Keratinocyte (primary cell): ENCODE measurements at places on chromosomes 4 and X. TPM values are rescaled to one million over a fixed set of nuclear protein-coding genes. Genes with fewer than 3 reads are reported as not detected.

ARHGAP4 gene
- 0.35 to 0.66 TPM (median 0.55 TPM) in 3 replicates for polyA plus RNA-seq

ANK2 gene
- 0.06 to 0.44 TPM (median 0.22 TPM) in 3 replicates for polyA plus RNA-seq

CXorf49 gene
- not detected in 3 replicates for polyA plus RNA-seq

CYTL1 gene
- 0.17 to 0.54 TPM (median 0.30 TPM) in 3 replicates for polyA plus RNA-seq

GAGE12E gene
- polyA plus RNA-seq = not detected in 3 replicates

XAGE1B gene
- not detected in 3 replicates for polyA plus RNA-seq

FAM9C gene
- polyA plus RNA-seq = not detected in 3 replicates

FRAS1 gene
- polyA plus RNA-seq = 3.4 to 4.1 TPM (median 3.5 TPM) in 3 replicates

RNF212 gene
- 0.16 to 0.28 TPM (median 0.24 TPM) in 3 replicates for polyA plus RNA-seq

DNA sequence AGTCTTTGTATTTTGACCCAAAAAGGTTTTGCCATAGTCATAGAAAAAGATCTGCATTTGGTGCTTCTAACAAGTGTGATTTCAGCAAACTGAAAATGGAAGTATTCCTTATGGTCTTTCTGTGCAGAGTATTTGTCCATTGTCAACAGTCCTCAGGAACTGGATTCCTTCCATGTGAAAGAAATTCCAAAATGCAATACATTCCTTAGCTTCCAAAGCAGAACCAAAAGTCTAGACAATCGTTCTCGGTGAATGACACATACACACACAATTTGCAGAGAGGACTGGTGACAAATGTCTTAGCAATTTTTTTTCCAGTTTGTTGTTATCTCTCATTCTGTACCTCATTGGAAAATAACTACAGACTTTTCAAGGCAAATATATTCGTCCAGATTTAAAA lies 562.2 kb upstream of the SLIT2 start:
- DNase-seq = no peak

DNA sequence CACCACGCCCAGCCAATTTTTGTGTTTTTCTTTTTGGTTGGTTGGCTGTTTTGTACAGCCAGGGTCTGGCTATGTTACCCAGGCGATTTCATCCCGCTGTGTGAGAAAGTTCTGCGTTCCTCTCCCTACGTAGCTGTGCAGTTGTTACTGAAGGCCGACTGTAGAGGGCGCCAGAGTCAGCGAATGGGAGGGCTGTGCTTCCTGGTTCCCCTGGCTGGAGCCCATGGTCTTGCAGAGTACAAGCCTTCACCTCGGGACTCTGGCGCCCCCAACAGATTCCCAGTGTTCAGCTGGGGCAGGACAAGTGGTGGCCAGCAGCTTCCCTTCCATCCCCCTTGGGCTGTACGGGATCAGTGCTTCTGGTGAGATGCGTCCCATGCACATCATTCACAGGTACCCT lies 5.6 kb upstream of the CT45A1 start:
- DNase-seq = no peak

DNA sequence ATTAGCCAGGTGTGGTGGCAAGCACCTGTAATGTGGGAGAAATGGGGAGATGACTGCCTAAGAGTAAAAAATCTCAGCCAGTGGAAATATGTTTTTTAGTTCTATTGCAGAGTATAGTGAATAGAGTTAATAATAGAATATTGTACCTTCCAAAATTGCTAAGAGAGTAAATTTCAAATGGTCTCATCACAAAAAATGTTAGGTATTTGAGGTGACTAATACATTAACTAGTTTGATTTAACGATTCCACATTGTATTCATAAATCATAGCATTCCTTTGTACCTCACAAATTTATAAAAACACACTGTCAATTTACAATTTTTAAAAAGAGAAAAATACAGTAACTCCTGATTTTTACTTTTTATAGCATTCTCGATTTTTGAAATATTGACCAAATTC lies 681.5 kb upstream of the EPHA5 start:
- DNase-seq = no peak

DNA sequence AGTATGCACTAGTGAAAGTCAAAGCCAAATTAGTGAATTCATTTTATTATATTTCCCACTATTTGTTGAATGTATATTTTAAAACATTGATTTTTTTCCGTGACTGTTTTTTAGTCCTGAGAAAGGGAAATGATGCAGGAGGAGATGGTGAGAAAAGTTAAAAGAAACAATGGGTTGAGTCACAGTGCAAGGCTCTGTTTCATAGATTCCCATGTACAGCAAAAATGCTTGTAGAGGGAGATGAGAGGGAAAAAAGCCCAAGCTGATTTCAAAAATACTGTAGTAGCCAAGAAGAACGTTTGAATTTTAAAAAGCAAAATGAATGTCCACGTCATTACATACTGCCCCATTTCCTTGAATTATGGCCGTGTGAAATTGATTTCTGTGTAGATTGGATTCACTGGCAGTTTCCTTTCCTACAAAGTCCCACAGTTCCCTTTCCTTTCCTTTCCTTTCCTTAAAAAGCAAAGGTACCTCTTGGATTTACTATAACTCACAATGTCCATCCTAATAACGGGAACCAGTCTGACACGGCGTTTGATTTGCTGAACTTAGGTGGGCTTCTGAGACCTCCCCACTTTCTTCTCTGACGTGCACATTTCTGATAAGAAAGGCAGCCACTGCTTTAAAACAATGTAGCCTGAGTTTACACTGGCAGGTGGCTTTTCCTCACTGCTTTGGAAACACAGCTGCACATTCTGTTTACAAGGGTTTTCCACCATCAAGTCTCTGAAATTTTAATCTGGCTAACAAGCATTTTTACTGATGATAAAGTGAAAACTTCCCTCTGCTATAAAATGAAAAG lies 63.7 kb downstream of the SPCS3 start:
- DNase-seq = no peak

DNA sequence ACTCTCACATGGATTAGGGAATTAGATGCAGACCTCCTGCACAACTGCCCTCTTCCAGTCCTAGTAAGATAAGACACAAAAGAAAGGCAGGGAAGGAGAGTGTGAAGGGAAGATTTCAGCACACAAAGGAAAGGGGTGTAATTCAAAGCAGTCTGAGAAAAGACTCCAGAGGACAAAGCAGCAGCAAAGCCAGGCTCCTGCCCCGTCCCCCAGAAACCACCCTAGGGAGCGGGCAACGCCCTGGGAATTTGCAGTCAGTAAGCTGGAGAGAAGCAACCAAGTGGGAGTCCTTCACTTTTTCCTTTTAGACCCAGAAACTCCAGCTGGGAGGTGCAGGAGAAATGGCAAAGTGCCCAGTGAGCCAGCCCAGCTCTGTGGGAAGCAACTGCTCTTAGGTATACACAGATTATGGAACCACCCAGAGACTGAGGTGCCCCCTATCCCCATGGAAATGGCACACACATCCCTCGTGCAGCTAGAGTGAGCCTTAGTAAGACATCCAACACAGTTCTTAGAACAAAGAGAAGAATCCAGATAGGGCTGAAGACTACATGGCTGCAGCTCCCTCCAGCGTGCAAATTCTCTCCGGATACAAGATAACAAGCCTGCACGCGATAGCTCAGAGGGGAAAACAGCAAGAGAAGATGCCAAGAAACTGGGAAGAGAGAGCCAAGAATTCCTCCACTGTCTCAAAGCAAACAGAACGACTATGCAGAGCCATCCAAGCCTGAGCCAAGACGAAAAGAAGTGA lies 26.5 kb upstream of the IRAK1 start:
- DNase-seq = no peak

DNA sequence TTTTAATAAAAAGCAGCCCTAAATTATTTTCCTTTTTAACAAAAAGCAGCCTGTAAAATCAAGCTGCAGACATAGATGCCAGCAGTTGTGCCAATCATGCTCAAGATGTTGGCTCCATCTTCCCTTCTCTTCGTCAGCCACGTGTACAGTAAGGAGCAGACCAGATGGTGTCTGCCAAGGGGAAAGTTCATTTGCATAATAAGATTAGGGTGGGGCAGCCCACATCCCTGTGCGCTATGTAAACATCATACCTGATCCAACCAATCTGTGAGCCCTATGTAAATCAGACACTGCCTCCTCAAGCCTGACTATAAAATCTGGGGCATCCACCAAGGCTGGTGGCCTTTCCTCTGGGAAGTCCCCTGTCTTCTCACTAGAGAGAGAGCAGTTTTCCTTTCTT lies 23.1 kb upstream of the C1GALT1C1 start:
- DNase-seq = no peak

- DNase-seq = no peak
Observed at GRCh38 chr4:6968496-6968895, 58.9 kb downstream of the TBC1D14 start.

DNA sequence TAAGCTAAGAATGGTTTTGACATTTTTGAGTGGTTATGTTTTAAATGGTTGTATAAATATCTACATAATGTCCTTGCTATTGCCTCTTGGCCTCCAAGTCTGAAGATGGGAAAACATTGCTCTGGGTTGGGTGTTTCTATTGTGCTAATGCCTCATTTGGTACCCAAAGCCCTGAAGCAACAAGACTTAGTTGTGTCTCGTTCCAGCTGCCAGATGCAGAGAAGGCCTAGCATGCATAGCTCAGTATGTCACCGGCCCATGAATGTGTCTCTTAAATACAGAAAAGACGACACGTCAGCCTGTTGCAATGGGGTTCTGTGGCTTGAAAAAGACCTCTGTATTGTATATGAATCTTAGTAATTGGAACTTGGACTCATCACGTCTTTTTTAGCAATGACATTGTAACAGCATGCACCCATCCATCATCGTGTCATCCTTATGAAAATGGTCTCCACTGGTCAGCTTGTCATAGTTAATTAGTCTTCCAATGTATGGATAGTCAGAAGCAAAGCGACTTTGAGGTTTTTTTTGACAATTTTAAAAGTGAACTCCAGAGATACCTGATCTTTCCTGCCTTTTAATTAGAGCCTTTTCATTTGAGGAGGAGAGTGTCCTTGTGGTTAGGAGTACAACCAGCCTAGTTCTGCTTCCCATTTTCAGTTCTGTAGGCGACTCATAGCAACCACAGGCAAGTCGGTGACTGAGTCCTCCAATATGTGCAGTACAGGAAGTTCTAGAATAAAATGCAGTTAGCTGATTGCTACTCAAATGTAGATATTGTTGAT lies 126.4 kb upstream of the GATB start:
- no peak for DNase-seq

DNA sequence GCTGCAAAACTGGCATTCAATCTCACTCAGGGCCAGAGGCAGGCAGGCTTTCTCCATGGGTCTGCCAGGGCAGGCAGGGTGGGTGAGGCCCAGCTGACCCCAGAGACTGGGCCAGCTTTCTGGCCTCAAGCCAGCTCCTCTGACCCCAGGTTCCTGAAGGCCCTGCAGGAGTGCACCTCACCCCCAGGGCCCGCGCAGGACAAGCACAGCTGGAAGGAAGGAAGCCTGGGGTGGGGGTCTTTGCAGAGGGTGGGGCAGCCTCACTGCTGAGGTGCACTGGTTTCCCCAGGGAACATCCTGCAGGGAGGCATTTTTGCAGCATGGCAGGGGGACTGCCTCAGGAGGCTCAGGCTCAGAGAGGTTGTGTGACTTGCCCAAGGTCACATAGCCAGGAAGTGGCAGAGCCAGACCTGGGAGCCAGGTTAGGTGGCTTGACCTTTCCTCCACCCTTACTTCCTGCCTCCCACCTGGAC lies 31.5 kb upstream of the AFAP1 start:
- no peak for DNase-seq

GRCh38 chrX:153560000-153560399 lies 38.9 kb downstream of the CCNQ start:
- no peak for DNase-seq

DNA sequence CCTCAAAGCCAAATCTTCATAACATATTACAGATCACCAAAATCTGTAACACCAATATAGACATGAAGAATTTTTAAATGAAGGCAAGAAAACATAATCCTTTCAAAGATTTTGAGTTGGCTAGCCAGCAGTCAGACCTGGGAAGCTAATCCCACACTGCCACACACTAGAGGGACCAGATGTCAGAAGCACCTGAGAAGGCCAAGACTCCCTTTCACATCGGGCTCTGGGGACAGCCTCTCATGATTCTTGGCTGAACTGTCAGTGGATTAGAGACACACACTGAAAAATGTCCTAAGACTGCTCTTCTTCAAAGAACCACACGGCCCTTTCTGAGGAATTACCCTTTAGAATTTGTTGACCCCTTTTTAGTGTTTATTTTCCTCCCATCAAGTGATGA lies 28.2 kb upstream of the SPATA4 start:
- no peak for DNase-seq

GRCh38 chr4:8419222-8420041 lies 21.1 kb downstream of the ACOX3 start:
- no peak for DNase-seq

- no peak for DNase-seq
Observed at GRCh38 chr4:41835321-41835995, 86.9 kb upstream of the PHOX2B start.

DNA sequence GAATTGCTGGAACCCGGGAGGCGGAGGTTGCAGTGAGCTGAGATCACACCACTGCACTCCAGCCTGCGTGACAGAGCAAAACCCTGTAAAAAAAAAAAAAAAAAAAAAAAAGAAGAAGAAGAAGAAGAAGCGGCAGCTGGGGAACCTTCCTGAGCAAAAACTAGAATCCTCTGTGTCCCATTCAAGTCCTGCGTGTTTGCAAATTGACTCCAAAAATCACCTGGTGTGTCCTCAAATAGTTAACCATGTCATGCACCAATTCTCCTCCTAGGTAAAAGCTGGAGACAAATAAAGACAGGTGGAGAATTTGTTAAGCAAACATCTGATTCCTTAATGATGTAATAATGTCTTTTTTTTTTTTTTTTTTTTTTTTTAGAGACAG lies 31.9 kb upstream of the ASMTL start:
- DNase-seq = no peak

- peak; percentile 17 for DNase-seq
Observed at GRCh38 chr4:28167411-28167810, 1306.8 kb downstream of the STIM2 start.

DNA sequence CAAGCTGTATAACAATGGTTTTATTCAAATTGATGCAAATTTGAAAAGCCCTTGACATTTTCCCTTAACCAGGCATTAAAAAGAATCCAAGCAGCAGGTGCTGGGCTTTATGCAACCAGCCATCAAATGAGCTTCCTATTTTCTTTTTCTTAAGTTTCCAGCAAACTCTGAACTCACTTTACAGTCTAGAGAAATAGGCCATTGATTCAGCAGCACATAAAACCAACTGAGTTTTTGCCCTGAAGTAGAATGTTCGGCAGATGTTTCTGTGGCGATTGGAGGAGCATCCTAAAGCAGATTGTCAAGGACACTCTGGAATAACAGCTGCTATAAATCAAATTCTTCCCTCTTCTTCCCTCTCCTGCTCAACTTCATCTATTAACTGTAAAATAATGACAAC lies 582.8 kb upstream of the CPEB2 start:
- no peak for DNase-seq

DNA sequence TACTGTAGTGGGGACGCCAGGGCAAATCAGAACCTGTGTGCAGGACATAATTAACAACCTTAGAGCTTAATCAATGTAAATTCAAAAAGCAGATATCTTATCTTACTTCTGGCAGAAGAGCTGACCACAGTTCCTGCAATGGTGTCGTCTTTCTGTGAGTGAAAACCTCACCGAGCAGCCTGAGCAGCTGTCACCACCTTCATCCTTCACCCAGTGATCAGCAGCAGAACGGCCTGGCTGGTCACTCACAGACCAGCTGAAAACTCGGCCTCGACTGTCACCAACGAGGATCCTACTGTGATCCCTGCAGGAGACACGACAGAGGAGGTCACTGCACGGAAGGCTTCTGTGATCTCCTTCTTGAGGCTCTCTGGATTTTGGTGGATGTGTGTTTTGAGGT lies 94.2 kb downstream of the CDS1 start:
- no peak for DNase-seq
